CD8-positive, alpha-beta T cell (primary cell): ENCODE measurements at places on chromosomes 7 and 10.

DNA sequence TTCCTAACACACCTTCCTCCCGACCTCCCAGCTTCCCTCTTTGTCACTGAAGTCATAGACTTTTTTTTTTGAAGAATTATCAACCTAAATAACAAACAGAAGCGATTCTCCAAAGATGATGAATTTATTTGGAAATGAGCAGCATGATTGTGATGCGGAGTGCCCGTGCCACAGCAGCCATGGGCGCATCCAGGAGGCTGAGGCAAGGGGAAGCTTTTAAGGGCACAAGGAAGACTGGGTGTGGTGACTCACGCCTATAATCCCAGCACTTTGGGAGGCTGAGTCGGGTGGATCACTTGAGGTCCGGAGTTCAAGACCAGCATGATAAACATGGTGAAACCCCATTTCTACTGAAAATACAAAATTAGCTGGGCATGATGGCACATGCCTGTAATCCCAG lies 16.2 kb upstream of the GIMAP8 start:
- no peak for DNase-seq

GRCh38 chr7:1425292-1426136 lies 33.8 kb downstream of the MICALL2 start:
- no peak for DNase-seq

GRCh38 chr7:104252409-104253134 lies 44.8 kb upstream of the ORC5 start:
- DNase-seq = no peak

- no peak for DNase-seq
Measured at GRCh38 chr7:1945558-1945957, 275.5 kb downstream of the ELFN1 start.

GRCh38 chr7:33432821-33433220 lies 303.5 kb downstream of the BBS9 start:
- no peak for DNase-seq

DNA sequence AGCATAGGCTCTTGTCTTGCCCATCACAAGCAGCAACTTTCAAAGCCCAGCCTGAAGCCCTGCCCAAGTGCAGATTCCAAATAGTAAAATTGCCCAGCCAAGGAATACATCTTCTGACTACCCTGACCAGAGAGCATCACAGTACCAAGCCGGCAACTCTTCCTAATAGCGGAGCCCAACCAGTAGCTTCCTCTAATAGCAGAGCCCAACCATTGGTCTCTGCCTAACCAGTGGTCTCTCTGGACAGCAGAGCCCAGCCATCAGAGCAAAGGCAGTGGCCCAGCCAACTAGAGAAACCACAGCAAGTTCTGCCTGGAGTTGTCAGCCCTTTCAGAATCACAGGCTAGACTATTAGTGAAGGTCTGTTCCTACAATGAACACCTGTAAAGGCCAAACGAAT lies 285.6 kb downstream of the HGF start:
- no peak for DNase-seq

- no peak for DNase-seq
Measured at GRCh38 chr7:28858206-28858605, 99.9 kb downstream of the TRIL start.

- DNase-seq = peak; percentile 46
Measured at GRCh38 chr7:5296015-5296610, 13.4 kb downstream of the SLC29A4 start.

GRCh38 chr7:137753067-137753466 lies 93.7 kb downstream of the DGKI start:
- no peak for DNase-seq

DNA sequence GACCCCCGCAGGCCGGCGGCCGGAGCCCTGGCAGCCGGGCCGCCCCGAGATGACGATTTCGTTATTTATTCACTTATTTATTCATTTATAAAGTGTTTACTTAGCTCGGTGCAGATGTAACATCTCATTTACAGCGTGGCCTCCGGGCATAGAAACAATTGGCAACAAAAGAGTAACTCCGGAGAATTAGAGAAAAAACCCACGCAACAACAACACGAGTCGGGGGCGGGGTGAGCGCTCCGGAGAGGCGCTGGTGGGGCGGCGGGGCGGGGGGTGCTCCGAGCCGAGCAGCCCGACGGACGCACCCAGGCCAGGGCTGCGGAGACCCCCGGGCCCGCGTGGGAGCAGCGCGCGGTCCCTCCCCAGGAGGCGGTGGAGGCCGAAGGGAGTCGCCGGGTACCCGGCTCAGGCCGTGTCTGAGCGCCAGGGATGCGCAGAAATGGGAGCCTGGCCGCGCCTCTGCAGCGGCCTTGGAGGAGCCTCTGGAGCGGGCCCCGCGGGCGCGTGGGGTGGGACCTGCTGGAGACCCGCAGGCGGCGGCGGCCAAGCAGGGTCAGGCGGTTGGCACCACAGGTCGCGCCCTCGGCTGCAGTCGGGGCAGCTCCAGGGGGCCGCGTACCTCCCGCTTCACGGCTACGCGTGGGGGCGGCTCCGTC lies 14.3 kb downstream of the UNCX start:
- DNase-seq = no peak

- no peak for DNase-seq
Measured at GRCh38 chr7:50805447-50806125, 22.9 kb upstream of the GRB10 start.

- DNase-seq = no peak
Measured at GRCh38 chr7:37105762-37106161, 342.9 kb downstream of the ELMO1 start.

GRCh38 chr7:40520986-40521738 lies 386.4 kb downstream of the SUGCT start:
- DNase-seq = no peak

GRCh38 chr10:31642281-31642680 lies 286.4 kb downstream of the ARHGAP12 start:
- DNase-seq = no peak

DNA sequence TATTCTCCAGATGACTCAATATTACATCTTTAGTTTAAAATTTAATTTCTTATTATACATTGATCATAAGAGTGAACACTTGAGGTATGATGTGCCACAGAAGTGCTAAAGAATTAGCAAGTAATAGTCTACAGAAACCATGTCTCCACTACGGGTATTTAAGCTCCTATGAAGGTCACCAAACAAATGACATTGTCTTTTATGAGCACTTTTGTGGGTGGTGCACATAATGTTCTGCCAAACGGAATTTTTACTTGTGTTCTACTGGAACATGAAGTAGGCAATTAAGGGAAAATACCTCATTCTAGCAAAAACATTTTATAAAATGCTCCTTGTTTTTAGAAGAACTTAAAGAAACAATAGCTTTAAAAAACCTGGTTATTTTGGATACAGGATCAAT lies 27.4 kb upstream of the CUBN start:
- no peak for DNase-seq

DNA sequence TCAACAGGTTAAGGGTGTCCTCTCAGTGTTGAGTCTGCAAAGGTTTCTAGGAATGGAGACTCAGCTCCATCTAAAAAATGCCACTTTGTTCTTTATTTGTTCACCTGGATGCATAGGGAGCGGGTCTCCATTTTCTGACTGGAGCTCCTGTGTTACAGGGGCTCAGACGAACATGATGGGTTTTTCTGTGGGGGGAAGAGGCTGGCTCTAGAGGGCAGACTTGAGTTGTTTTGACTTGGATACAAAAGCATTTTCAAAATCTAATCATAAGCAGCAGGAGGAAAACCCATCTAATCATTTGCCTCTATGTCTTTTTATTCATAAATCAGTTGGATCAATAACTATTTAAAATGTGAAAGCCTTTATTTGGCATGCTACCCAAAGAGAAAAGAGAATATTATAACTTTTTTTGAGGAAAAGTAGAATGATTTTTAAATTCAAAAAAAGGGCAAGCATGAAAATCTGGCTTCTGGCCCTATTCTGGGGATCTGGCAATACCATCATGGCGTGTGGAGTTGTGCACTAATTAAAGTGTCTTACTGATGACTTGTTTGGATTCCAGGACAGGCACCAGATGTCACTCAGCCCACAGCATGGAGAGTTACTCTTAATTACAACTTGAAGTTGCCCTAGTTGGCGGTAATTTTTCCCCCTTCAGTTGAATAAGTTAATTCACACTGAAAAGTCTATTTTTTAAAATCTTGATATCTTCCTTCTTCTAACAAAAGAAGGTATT lies 594.9 kb downstream of the REEP3 start:
- DNase-seq = no peak

DNA sequence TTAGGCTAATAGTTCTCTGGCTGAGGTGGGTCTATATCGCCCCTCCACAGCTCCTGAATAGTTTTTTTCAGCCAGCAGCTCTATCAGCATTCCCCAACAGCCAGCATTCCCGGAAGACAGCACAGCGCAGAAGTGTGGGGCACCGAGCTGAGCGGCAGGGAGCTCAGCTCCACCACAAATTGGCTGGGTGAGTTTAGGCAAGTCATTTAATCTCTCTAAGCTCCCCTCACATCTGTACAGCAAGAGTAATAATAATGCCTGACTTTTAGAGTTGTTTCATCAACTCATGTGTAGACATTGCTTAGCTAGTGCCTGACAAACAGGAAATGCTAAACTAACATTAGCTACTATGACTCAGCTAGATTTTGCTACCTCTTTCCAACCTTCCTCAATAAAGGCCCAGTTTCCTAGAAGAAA lies 247.9 kb upstream of the PTN start:
- DNase-seq = no peak

DNA sequence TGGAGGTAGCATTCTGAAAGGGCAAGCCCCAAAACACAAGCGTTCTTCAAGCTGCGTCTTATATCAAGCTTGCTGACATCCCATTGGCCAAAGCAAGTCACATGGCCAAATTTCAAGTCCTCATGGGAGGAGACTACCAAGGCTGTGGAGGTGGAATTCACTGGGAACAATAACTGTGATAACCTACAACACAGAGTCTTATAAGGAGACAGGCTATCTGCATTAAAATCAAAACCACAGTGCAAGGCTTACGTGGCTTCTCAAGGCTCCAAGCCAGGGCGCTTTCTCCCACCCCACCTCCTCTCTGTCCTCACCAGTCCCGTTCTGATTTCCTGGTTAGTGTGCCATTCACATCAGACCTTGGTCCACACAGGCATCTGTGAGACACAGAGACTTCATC lies 39.4 kb downstream of the ADRB1 start:
- DNase-seq = no peak

- no peak for DNase-seq
Measured at GRCh38 chr7:26100406-26101339, 51.3 kb upstream of the NFE2L3 start.

GRCh38 chr7:32116436-32116835 lies 46.2 kb upstream of the PDE1C start:
- DNase-seq = no peak

DNA sequence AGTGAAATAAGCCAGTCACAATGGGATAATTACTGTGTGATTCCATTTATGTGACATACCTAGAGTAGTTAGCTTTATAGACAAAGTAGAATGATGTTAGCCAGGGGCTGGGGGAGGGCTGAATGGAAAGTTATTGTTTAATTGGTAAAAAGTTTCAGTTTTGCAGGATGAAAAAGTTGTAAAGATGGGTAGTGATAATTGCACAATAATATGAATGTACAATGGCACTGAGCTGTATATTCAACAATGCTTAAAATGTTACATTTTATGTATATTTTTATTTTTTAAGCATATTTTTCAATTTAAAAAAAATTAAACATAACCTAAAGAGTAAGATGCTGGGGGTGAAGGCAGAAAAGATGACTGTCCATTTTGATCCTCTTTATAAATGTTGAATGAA lies 216.1 kb upstream of the KAT6B start:
- DNase-seq = no peak

DNA sequence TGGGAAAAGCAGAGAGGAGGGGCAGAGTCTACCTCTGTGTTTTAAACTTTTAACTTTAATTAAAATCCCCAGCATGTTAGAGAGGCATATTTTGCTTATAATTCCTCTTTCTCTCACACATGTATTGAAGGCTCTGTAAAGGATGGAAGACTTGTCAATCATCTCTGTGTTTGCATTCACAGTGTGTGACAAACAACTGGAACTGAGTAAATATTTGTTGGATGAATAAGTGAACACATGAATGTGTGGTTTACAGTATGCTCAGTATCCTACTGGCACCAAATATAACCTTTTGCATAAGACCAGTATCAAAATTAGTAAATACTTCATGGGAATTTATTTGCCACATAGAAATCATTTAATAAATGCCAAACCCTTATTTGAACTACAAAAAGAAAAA lies 829.0 kb downstream of the GRID1 start:
- DNase-seq = no peak

GRCh38 chr10:48306870-48307710 lies 613 bp downstream of the MAPK8 start:
- peak; percentile 46 for DNase-seq

GRCh38 chr7:21898265-21898930 lies 47.3 kb downstream of the CDCA7L start:
- DNase-seq = peak; percentile 7

DNA sequence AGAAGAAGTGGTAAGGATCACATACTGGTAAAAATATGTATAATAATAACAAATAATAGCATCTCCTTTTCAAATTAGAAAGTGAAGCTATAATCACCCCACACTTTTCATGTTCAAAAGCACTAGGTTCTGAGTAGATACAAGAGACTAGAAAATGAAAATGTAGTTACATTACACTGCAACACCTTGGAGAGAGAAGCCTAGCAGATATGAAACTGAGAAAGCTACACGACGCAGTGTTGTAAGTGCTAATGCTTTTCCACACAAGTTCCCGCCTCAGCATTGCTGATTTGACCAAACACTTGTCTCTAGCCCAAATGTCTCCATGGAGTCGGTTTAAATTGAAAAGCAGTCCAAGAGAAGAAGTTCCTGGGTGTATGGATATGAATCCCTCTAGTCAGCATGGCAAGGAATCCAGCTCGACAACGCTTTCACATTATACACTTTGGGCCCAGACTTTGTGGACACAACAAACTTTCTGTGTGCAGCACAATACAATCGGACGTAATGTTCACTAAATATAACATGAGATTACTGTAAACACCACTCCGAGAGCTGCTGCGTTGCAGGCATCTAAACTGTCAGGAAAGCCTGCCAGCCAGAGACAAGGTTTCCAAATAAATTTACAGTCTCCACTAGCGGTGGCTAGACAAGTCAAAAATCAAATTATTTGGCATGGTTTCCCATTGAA lies 1.7 kb downstream of the PDE1C start:
- no peak for DNase-seq

DNA sequence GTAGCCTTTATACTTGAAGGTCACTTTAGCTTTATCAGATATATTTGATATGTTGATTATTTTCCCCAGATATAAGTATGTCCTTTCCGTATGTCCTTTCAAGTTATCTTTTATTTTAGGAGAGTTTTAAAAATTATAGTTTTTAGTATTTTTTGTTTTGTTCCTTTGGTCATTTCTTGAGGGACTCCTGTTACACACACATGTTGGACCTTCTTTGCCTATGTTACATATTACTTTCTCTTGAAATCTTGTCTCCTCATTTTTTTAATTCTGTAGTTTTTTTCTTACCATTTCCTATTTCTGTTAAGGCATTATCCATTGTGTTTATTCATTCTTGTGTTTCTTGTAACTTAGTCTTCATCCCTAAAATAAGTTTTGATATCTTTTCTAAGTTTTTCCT lies 23.9 kb downstream of the GLCCI1 start:
- no peak for DNase-seq

- DNase-seq = no peak
Measured at GRCh38 chr10:117391436-117392205, 16.4 kb upstream of the PDZD8 start.

GRCh38 chr10:59279991-59280505 lies 82.3 kb downstream of the FAM13C start:
- no peak for DNase-seq

GRCh38 chr7:25132430-25132829 lies 7.4 kb upstream of the CYCS start:
- no peak for DNase-seq
